ENCODE measurements at places on chromosomes 3 and 15.
A peak's percentile ranks its signal among the peaks of the same experiment; 100 is the strongest.

DNA sequence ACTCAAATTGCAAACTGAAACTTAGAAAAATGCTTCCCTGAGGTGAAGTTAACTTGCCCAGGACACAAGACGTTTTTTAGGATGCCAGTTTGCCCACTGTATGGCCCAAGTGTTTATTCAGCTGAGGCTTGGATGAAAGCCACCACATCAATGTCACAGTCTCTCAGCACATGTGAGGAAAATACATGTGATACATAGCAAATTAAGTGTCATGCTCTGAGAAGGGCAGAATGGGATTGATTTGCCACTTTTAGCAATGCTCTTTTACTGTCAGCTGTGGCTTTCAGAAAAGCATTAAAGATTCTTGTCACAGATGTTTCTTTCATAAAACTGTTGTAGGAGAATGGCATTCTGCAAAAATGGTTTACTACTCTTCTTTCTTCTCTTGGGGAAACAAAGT lies 165.5 kb downstream of the ZIC1 start:
- DNase-seq = no peak

DNA sequence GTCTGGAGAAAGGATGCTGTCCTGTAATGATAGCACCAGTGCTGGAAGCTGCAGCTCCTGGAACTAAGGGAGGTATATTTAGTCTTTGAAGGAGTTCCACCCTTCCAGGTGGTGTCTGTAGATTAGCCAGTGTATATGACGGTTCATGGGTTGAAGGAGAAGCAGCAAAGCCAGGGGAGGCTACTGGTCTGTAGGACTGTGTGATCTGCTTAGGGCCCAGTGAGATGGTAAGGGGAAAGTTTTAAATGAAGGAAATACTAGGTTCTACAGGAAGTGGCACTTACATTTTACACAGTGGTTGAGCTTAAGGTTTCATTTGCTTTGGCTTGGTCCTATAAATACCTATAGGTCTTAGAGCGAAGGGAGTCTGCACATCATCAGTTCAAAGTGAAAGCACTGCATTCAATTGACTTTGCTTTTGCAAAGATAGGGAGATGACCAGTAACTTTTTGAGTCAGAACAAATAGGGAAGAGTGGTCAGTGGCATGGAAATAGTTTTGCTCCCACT lies 5.6 kb downstream of the SLC25A38 start:
- DNase-seq = no peak

GRCh38 chr3:26018889-26019288 lies 229.0 kb downstream of the OXSM start:
- DNase-seq = no peak

DNA sequence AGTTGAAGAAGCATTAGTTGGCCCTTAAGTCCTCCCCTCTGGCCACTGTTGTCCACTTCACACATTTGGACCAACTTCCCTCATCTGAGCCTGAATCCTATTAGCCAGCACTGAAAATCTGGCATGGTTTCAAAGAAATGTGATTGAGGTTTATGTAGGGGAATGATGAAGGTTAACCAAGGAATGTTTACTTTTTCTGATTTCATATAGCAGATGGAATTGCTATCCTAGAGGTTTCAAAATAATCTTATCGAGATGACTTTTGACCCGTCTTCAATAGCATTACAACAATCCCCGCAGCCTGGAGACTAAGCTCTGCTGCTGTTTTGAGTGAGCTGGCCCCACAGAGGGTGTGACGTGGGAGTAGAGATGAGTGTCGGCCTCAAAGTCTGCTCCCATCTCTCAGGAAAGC lies 200.8 kb upstream of the IL12A start:
- DNase-seq = no peak

- DNase-seq = no peak
These were observed 84.1 kb upstream of the PRR23E start for GRCh38 chr3:127108796-127109195.

DNA sequence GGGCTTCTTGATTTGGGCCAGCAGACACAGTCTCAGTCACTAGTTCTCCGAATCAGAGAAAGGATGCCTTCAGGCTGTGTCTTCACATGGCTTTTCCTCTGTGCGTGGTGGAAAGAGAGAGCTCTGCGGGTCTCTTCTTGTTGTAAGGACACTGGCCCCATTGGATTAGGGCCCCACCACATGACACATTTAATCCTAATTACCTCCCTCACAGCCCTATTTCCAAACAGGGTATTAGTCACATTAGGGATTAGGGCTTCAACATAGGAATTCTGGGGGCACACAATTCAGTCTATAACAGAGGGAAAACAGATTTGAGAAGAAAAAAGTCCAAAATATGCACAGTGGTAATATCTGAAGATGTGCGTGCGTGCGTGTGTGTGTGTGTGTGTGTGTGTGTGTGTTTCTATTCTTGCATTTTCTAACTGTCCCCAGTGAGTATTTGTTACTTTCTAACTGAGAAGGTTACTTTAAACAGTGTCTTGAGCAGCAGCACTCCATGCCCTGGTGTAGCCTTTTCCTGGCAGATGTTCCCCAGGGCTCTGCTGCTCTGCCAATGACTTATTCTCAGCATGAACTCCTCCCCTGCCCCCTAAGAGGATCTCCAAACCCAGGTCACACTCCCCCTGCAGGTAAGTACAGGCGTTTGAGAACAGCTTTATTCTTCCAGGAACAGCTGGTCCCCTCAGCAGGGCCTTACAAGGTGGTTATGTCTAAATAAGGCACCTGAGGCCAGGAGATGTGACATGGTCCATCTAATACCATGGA lies 72.9 kb downstream of the RPL39L start:
- peak; percentile 68 for DNase-seq

DNA sequence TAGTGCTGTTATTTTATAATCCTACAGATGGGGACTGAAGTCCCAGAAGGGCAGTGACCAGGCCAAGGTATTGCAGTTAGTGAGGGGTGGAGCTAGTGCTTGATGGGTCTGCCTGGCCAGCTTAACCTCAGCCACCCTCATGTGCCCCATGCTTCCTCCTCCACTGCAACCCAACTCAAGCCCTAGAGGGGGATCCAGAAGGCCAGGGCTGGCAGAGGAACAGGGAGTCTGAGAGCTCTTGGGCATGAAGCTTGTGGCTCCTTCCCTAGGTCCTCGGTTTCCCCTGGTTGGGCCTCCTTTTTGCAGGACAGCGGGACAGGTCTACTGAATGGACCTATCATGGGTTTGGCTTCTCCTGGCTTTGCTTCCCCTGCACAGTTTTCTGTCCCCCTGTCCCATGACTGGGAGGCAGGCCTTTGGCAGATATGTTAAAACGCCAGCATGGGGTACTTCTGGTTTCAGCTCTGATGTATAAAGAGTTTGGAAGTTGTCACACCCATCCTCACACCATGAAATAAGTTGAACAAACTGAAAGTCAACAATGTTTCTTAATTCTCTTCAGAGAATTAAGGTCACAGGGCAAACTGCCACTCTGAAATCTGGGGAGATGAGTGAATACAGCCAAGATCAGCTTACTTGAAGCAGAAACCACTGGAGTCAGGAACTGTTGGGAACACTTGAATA lies 103.3 kb downstream of the SMAD6 start:
- no peak for DNase-seq

DNA sequence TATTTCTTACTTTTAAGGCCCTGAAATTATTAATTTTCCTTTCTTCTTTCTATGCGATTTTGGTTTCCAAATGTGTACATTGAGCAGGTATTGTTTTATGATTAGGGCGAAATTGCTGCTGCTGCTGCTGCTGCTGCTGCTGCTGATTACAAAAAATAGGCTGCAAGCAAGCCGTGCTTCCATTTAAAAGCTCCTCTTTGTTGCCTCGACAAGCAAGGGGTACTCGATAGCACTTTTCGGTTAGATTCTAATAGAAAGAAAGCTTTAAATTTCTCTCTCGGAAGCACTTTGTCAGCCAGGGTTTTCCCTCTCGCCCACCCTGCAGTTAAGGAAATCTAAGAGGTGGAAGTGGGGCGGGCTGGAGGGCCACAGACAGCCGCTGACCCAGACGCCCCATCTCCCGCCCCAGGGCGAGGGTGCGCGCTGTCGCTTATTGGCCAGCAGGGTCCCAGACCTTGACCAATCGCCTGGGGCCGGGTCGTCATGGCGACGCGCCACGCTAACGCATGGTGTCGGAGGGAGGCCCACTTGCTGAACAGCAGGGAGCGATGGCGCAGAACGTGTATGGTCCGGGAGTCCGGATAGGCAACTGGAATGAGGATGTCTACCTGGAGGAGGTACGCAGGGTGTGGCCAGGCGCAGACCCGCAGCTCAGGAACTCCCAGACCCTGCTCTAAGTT lies at the start of gene CFAP161:
Gene CFAP161 (plus strand): TSS at position 489 of the 680 bp plus-strand sequence. CDS start 60 bp downstream, at position 549.
- no peak for DNase-seq

GRCh38 chr3:159252274-159252673 lies 450.4 kb downstream of the MFSD1 start:
- DNase-seq = no peak

DNA sequence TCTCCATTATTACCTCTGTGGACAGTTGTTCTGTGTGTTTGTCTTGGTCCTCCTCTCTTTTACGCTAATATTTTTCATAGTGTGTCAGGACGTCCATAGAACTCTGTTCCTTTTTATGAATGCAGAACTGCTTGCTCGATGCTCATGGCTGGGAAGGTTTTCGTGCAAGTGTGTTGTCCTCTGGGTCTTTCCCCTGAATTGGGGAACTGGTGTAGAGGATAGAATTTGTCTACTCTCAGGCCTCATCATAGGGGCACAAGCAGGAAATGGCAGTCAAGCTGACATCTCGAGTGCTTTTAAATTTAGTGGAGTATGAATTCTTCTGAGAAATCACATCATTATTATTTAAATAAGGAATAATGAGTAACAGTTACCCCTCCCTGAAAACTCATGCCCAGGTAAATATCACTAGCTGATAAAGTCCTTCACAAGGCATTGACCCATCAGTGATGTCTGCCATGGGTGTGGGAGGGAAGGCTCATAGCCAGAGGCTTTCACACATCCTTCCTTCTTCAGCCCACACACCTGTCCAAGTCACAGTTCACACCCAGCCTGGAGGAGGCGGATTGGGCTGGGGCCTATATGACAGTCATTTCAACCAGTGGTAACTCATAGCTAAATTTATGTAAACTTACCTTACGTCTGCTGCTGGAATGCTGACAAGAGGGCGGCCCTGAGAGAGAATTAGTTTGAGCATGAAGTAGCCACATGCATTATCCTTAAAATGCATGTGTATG lies 226.1 kb downstream of the PLCL2 start:
- no peak for DNase-seq
